Fibroblast of skin of left biceps (primary cell): ENCODE measurements at places on chromosomes 1 and 21.

- no peak for DNase-seq
Measured at GRCh38 chr21:29194342-29194741, 63.9 kb downstream of the MAP3K7CL start.

- DNase-seq: no peak
Measured at GRCh38 chr1:107048241-107048640, 8.2 kb upstream of the PRMT6 start.

DNA sequence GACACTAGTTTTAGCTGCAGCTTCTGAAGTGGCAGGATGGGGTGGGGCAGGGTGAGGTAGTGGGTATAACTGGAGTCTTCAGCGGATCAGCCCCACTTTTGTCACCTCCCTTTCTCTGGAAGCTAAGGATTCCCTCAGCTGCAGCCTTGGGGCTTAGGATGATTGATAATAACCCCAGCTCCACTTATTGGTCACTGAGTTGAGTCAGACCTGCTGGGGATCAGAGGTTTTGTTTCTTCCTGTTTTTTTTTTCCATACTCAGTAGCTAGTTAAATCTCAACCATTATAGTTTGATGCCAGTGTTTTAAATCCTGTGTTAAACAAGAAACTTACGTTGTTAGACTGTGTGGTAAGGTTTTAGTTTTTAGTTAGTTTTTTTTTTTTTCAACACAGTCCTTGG lies 57.2 kb downstream of the LAMC1 start:
- DNase-seq: no peak

DNA sequence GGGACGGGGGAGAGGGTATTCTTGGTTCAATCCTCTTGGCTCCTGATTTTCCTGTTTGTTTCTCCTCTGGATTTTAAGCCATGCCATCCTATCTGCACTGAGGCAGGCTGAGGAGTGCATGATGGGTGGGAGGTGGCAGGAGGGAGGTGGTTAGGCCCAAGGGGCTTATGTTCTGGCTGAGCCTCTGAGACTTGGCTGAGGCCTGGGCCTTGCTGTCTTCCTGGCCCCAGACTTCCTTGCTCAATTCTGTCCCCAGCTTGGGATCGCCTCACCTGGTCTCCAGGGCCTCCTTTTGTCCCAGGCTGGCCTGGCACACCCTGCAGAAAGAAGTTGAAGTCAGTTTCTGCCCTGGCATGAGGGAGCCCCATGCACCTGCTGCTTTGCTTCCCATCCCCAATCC lies 11.2 kb downstream of the COL9A2 start:
- no peak for DNase-seq
